NCI-H146 (cell line): ENCODE measurements at places on chromosomes 2 and 18.

DNA sequence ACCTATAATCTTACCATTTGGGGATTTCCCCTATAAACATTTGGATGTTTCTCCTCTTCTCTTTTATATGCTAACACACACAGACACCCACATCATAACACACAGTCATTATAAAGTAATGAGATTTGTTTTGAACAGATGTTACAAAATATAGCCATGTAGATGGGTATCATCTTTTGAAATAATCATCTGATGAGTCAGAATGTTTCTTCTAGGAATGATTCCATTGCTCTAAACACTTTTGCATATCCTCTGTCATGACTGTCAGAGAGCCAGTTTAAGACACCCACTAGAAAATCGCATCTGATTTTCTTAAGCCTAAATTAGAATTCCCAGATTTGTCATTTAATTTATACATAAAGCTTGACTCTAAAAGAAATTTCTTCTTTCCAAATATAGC is 442.6 kb downstream of the CMPK2 start:
- no peak for DNase-seq

GRCh38 chr2:108165729-108166128 is 74.0 kb upstream of the SULT1C3 start:
- no peak for DNase-seq

GRCh38 chr18:2402084-2402483 is 169.2 kb downstream of the METTL4 start:
- no peak for DNase-seq

- no peak for DNase-seq
Measured at GRCh38 chr2:7358865-7359447, 441.7 kb downstream of the RNF144A start.

DNA sequence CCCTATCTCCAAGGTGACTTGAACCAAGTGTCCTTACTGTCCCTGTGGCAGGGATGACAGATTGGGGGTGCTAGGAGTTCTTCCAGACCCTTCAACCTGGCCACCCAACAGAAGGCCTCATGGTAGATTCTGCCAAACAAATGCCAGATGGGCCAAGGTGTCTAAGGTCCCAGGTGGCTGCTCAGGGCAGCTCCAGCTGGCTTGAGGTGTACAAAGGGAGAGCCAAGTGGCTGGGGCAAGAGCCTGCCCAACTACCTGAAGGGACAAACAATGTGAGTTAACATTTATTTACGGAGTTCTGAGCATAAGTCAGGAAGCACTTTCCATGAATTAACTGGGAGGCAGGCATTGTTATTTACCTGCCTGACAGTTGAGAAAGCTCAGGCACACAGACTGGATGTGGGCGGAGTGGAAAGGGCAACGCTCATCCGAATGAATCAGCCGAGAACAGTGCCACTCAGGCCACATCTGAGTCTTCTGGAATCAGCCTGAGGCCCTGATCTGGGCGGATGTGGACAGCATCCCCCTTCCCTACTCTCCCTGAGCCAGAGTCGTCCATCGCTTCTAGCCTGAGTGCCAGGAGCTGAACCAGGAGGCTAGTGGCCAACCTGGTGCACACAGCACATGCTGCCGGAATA is 4.4 kb upstream of the KCNIP3 start:
- no peak for DNase-seq

DNA sequence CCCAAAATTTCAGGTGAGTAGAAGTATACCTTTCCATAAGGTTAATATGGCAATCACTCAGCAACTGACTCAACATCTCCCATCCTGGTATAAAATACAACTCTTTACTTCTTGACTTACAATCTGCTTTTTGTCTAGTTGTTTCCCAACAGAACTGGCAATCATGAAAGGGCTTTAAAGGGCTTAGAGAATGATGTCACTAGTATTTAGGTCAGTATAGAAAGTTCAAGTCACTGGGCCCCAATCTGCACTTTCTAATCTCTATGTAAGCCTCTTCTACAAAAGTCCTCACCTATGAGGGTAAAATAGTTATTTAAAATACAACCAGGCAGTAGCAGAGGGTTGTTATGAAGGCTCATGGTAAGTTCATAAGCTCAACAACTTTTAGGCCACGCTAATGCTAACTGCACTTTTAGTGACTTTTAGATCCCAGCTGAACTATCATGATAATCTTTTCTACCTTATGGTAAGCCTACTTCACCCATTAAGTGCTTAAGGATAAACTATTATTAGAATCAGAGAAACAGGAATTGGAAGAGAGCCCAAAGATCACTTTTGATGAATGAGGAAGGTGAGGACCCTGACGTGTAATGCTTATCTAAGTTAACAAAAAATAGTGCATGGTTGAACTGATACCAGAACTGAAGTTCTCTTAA is 79.6 kb downstream of the GORASP2 start:
- DNase-seq: no peak

DNA sequence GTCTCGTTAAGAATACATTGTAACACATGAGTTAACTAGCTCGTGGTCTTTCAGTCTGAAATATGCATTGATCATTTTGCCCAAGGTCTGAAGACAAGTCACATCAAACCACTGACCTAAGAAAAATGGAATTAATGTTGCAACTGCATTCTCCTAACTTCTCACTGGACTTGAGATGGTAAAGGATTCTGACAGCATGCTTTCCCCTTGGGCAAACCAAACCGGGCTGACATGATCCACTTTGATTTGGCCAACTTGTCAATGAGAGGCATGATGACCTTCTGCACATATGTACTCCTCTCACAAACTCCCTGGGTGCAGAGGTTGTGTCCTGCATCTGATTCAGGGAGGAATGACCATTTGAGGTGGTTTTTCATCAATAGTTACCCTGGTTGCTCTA is 1982.5 kb upstream of the PIK3C3 start:
- DNase-seq: no peak

DNA sequence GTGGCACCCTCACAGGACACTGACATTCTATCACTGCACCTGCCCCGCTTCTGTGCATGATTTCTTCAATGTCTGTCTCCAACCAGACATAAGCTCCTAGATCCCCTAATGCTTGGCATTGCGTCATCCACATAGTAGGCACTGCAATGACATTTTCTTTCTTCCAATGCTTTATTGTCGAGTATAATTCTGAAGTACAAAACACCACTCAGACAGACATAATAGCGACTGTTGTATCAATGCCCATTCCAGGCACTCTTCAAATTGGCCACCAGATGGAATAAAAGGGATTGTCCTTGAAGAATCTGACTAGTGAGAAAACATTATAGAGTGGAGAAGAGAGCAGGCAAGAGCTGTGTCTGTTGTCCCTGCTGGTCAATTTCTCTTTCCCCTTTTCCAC is 89.0 kb downstream of the LPIN1 start:
- no peak for DNase-seq

DNA sequence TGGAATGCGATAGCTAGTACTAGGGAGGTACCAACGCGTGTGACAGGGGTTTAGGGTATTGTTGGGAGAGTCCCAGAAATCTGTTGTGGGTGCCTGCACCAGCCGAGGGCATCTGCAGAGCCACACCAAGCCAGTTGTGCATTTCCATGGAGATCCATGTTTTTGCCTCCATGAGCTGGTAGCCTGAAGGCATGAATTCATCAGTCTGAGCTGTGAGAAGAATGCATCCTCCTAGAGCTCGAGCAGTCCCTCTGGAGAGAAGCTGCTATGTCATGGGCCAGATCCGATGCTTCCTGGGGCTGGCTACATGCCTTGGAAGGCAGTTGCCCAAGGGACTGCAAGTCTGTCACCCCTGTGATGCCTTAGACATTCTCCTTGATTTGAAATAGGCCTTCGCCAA is 57.9 kb downstream of the LIPG start:
- peak; percentile 24 for DNase-seq

- no peak for DNase-seq
Measured at GRCh38 chr2:37829202-37829601, 95.9 kb upstream of the RMDN2 start.
